Osteoblast (primary cell): ENCODE measurements at places on chromosomes 6 and 20. TPM values are rescaled to one million over a fixed set of nuclear protein-coding genes. Genes with fewer than 3 reads are reported as not detected.

DNA sequence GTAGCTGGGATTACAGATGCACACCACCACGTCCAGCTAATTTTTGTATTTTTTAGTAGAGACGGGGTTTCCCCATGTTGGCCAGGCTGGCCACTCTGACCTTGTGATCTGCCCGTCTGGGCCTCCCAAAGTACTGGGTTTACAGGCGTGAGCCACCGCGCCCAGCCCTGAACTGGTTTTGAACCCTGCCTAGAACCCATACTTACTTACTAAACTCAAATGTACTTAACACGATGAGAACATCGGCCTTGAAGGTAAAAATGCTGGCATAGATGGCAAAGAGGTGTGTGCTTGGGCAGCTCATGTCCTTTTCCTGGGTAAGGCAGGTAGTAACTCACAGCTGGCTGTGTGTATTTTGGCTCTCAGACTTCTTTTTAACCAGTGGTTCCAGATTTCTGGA is 3.2 kb upstream of the ARMC12 start:
- no peak for DNase-seq

The CST4 gene
- total RNA-seq: not detected in 2 replicates

DNA sequence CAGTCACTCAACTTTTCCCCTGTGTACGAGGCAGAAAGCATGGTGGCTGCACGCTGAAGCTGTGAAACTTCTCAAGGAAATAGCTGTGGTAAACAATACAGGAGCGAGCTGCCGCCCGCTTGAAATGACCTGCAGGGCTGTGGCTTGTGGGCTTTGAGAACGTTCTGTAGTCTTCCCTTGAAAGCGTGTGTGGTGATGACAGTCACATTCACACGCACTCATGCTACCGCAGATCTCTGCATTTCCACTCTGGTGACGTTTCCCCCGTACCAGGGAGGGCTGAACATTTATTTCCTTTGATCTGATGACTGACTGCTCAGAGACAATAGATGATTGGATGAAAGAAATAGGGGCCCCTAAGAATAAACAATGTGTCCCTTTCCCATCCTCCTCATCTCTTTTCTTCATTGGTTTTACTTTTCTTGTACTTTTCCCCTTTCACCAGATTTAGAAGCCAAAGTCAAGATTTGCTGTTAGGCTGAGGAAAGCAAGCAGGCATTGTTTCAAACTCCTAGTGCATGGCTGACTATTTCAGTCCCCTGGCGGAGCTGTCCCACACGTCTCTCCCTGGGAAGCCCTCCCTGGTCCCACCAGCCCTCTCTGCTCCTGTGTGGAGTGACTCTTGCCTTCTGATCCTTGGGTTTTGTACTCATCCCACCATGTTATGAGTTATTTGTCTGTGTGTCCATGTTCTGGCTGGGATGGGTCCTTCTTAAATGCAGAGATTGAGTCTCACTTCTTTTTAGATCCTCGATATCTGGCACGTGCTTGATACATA is 3.9 kb downstream of the SYTL3 start:
- no peak for DNase-seq

DNA sequence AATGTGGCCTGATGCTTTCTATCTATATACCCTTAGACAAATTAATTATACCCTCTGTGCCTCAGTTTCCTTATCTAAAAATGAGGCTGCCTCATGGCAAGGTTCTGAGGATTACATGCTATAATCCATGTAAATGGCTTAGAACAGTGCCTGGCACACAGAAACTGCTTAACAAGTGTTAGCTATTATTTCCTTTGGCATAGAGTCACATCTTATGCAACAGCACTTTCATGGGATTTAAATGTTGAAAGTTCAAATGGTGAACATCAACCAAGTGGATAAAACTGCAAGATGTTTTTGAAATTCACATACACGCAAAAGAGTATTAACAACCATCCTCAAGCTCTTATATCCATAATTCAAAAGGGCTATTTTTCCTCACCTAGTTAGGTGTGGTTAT is 202.8 kb upstream of the JAG1 start:
- DNase-seq: no peak

DNA sequence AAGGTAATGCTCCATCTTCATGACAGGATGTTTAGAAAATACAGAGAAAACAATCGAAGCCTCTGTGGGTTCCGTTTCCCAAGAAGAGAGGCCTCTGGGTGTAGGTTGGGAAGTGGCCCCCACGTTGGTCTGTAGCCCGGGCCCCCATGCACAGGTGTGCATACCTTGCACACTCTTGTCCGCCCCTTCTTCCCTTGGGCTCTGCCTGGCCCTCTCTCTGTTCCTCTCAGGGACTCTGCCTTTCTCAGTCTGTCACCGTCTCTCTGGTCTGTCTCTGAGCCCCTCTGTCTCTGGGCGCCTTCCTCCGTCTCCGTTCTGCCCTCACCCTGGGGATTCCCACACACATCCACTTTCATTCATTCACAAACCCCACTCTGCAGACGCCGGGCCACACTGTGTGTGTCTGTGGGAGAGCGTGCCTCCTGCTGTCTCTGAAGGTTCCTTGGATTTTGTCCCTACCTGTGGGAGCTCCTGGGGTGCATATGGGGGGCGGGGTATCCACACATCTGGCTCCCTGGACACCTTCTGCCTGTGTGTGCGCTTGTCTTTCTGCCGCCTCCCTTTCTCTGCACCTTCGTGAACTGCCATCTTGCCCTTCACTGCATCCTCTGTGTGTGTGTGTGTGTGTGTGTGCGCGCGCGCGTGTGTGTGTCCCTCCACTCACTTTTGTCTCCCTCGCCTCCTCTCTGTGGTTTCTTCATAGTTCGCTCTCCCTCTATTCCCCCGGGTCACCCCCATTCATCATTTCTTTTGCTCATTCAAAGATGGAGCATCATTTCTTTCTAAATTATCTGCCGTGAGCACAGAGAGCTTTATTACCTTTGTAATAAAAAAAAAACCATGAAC is 75.3 kb downstream of the SRC start:
- DNase-seq: peak; percentile 61

GRCh38 chr6:32109114-32109764 is at the start of gene TNXB:
Gene TNXB, minus strand, starts transcription at chr6:32109338. Its CDS starts 11,140 bp downstream, at chr6:32098198.
- no peak for DNase-seq

DNA sequence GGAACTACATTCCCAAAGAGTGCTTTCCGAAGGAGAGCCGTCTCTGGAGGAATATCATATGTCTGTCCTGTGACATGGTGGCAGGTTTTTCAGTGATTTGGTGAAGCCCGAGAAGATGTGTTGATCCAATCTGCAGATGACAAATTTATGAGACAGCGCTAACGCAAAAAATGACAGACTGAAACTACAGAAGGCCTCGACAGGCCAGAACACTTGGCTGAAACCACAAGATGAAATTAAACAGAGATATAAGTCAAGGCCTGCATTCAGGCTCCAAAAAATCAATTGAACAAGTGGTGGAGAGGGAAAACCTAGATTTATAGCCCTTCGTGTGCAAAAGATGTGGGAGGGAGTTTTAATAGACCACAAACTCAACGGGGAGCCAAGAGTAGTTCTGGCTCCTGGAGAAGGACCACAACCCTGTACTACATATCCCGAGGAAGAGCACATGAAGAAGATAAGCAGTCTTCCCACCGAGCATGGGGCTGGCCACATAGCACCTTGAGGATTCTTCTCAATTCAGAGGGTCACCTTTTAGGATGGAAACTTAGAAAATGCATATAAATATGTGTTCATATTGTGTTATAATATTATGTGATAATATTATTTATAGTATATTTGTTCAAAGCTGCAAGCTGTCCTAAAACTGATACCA is 231.3 kb upstream of the PDE10A start:
- DNase-seq: no peak

The MLIP gene
- total RNA-seq: 0.29 and 0.36 TPM in 2 replicates

The SPTLC3 gene
- total RNA-seq: 14.8 and 15.9 TPM in 2 replicates

DNA sequence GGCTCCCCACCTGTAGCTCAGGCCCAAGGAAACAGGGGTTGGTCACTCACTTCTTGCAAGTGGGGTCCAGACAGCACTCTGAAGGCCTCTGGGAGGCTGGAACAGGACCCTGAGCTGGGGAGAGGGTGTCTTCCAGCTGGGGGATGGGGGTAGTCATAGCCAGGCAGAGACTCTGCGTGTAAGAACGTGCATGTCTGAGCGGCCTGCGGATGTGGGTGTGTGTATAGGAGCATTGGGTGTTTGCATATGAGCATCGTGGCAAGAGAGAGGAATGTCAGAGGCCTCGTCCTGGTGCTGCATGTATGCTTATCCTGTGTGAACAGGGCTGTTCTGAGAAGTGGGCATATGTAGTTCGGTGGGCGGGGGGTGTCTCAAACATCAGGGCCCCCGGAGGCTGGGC is 12.1 kb downstream of the BPIFB3 start:
- DNase-seq: no peak

The OPN5 gene
- under 0.01 TPM in 1 of 2 replicates, not detected in the other for total RNA-seq

DNA sequence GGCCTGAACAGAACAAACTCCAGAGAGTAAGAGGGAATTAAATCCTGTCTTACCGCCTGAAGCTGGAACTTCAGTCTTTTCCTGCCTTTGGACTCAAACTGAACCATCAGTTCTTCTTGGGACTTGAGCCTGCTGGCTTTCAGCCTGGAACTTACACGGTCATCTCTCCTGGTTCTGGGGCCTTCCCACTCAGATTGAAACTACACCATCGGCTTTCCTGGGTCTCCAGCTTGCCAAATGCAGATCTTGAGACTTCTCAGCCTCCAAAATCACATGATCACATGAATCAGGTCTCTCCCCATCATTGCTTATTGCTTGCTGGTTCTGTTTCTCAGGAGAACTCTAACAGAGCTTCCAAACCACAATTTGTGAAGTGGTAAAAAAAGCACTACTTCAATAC is 276.3 kb downstream of the KIF16B start:
- no peak for DNase-seq

GRCh38 chr6:136230219-136230853 is 19.8 kb downstream of the MTFR2 start:
- no peak for DNase-seq

DNA sequence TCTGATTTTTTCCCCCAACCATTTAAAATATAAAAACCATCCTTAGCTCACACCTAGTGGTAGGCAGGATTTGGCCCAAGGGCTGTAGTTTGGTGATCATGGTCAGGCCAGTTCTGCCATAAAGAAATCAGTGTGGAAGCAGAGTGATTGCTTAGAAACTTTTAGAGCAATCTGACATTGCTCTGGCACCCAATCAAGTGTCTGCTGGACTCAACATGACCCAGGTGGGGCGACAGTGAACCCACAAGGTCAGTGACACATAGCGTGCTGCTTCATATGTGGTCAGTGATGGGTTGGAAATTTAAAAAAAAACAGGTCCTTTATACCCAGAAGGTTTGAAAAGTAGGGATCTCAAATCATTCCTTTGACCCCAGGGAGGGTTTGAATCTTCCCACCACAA is 107.9 kb downstream of the BANF2 start:
- DNase-seq: no peak

- no peak for DNase-seq
These were observed 45.6 kb upstream of the AKIRIN2 start for GRCh38 chr6:87747646-87748045.

The TEAD3 gene
- 10.9 and 11.2 TPM in 2 replicates for total RNA-seq

The TRIM40 gene
- total RNA-seq: not detected in 2 replicates

DNA sequence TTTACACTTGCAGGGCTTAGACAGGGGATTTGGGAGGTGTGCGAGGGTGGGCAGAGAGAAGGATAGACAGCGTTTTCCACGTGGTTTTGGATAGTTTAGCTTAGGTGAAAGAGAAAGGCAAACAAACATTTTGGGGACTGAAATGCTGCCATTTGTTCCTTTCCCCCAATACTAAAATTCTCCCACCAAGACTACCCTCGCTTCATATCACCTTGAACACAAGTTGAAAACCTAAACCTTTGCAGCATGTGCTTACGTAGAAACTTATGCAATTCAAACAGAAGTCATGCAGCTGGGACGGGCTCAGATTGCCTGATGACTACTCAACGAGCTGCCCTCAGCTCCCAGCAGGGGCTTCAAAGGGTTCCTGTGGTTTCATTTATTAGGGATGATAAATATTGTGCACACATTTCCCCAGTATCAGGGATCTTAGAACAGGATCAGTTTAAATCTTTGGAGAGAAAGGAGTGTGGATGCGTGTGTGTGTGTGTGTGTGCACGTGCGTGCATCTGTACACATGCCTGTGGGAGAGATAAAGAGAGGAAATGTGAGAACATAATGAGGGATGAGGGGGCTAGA is 77.3 kb downstream of the SLC22A23 start:
- DNase-seq: no peak

DNA sequence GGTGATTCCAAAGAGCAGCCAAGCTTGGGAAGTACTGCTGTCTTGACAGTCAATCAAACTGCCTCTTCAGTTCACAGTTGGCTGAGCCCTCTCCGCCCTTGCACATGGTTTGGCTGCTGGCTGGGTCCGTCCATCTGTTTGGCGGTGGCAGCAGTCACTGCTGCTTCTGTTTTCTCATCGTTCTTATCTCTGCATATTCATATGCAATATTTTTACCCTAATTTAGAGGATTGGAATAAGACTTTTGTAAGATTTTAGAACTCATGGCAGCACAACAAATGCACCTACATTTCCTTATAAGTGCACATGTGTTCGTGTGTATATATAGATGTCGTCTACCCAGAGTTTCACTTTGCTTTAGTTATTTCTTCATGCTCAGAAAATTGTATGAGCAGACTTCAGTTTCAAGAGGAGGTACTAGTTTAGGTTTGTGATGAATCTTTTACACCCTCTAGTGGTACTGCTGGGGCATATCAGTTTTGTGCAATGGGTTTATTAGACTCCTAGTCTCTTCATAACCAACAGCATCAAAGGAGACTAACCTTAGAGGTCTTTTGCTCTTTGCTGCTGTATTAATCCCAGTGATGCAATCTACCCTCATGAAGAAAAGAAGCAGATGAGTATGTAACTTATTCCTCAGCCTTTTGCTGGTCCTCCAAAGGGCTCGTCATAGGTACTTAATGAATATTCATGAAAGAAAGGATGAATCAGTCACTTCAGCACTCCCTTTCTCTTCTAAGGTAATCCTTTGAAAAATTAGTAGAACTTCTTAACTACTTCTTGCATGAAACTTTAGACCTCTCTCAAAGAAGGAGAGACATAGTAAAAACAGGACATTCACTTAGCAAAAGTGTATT is 44.3 kb downstream of the KHDC1L start:
- no peak for DNase-seq

GRCh38 chr6:41049521-41049920 is 3.5 kb upstream of the APOBEC2 start:
- DNase-seq: peak; percentile 10

GRCh38 chr6:120355822-120356221 is 978.5 kb downstream of the TBC1D32 start:
- DNase-seq: no peak

The ADGRB3 gene
- not detected in 2 replicates for total RNA-seq

The TSPO2 gene
- not detected in 2 replicates for total RNA-seq

DNA sequence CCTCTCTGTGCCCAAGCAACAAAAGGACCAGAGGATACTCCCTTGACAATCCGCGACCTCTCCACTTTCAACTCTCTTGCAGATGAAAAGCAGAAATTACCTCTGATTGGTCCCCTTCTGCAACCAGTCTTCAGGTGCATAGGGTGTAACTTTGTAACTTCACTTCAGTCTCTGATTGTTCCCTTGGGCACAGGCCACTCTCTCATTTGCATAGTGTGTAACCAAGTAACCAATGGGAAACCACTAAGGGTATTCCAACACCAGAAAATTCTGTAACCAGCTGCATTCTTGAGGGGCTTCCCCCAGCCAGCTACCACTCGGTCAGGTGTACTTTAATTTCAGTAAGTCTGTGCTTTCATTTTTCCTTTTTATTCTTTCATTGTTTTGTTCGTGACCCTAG is 4.4 kb upstream of the RAET1L start:
- DNase-seq: no peak
